ENCODE measurements at places on chromosomes 12 and 14.

GRCh38 chr12:70657616-70658286 is 20.5 kb upstream of the PTPRB start:
- no peaks in the 10 kb centered on the region for H3K4me1 ChIP-seq
- no peak overlapping the region for H3K27ac ChIP-seq
- DNase-seq: no peak
- H3K36me3 ChIP-seq: no peaks in the 10 kb centered on the region

DNA sequence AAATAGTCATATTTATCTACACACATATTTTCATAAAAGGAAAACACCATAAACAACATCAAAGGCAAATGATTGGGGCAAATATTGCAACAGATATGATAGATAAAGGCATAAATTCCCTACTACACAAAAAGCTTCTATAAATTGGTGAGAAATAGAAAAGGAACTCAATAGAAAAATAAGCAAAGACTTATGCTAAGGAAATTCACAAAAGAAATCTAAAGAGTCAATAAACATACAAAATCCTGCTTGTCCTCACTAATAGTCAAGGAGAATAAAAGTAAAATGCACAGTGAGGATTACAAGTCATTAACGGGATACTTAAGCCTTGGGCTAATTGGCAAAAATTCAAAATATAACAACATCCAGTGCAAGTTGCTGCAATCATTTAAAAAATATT is 30.3 kb downstream of the CCDC59 start:
- H3K27me3 ChIP-seq: no peaks in the 10 kb centered on the region
- DNase-seq: no peak
- H3K4me3 ChIP-seq: no peak overlapping the region
- H3K36me3 ChIP-seq: no peaks in the 10 kb centered on the region
- H3K27ac ChIP-seq: no peak overlapping the region

DNA sequence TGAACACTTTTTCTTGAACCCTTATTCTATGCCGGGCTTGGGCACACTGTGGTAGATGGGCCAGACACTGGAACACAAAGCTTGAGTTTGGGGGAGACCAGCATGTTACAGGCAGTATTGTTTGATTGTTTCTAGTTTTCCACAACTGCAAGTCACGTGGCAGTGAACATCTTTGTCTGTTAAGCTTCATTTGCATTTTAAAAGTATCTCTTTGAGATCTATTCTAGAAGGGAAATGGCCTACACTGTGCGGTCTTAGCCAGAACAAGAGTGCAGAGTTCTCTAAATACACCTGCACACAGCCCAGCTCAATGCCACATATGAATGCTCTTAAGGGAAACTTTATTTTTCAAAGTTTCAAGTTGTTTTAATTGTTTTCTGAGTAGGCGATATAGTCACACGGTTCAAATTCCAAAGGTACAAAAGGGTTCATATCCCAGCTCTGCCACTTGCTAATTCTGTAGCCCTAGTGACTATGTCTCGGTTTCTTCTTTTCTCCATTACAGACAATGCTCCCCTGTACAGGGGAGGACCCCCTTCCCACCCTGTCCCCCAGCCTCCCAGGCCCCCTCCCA is 24.9 kb downstream of the RIN3 start:
- no peaks in the 10 kb centered on the region for H3K36me3 ChIP-seq
- H3K4me3 ChIP-seq: no peak overlapping the region
- H3K27ac ChIP-seq: no peak overlapping the region

DNA sequence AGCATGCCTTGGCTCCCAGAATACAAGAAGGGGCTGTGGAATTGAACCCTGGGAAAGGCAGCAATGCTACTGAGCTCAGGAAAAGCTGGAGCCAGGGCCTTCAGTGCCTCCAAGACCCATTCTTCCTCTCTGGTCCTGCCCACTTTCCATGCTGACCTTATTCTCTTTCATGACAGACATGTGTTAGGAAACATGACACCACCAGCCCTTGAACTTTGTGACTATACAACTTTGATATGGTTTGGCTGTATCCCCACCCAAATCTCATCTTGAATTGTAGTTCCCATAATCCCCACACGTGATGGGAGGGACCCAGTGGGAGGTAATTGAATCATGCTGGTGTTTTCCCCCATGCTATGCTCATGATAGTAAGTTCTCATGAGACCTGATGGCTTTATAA is 408.2 kb downstream of the DPF3 start:
- H3K4me1 ChIP-seq: no peaks in the 10 kb centered on the region
- DNase-seq: no peak

DNA sequence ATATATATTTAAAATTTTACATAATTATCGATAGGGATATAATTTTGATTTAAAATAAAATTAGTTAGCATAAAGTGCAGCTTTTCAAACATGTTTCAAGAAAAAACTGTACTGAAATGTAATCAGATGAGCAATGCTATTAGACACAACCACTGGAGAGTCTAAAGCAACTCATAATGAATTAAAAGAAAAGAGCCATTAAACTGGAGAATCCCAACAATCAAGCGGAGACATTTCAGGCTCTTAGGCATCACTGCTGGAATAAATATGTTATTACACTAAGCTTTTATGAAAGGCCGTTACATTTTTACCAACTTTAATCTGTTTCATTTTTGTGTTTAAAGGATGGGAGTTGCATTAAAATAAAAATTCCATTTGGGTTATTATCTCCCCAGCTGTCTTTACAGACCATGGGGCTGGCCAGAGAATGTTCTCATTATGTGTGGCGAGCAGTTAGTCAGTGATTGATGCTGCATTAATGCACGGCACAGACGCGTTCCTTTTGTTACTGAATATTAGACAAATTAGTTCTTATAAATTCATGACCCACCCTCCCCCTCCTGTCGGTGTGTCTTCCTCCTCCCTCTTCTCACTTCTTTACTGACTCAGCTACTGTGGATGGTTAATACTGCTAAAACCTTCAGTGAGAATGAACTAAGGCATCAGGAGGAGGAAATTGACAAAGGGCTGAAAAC is 156.8 kb downstream of the PDZRN4 start:
- H3K27ac ChIP-seq: no peak overlapping the region
- no peaks in the 10 kb centered on the region for H3K36me3 ChIP-seq
- no peaks in the 10 kb centered on the region for H3K27me3 ChIP-seq
- H3K4me3 ChIP-seq: no peak overlapping the region
- DNase-seq: no peak

DNA sequence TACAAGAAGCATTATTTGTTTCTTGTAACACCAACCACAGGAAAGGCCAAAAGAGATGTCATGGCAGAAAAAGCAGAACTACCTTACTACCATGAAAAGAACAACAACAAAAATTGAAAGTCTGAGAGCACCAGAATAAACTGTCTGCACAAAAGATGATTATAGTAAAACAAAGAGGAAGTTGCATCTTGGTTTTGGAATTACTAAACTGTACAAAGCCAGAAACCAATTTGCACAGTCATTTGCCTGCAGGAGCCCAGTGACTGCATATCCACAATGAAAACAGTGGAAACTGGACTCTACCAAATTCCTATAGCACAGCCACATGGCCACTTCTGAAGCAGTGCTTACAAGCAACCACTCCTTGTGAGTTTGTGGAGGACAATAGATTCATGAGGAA is 276.2 kb downstream of the SSPN start:
- H3K4me3 ChIP-seq: no peak overlapping the region
- H3K36me3 ChIP-seq: no peaks in the 10 kb centered on the region
- no peak overlapping the region for H3K27ac ChIP-seq
- no peaks in the 10 kb centered on the region for H3K4me1 ChIP-seq

GRCh38 chr12:29517264-29517663 is 19.8 kb upstream of the OVCH1 start:
- no peak for DNase-seq
- H3K4me3 ChIP-seq: no peak overlapping the region
- H3K4me1 ChIP-seq: no peaks in the 10 kb centered on the region
- H3K27ac ChIP-seq: no peak overlapping the region
- H3K27me3 ChIP-seq: no peaks in the 10 kb centered on the region
- H3K36me3 ChIP-seq: peaks cover 8% of the 10 kb centered on the region

- H3K27ac ChIP-seq: no peak overlapping the region
- no peak for DNase-seq
- H3K4me1 ChIP-seq: peaks cover 6% of the 10 kb centered on the region
- no peak overlapping the region for H3K4me3 ChIP-seq
- H3K27me3 ChIP-seq: no peaks in the 10 kb centered on the region
- no peaks in the 10 kb centered on the region for H3K36me3 ChIP-seq
Measured at GRCh38 chr12:64757771-64758170, 1.4 kb downstream of the GNS start.

- no peaks in the 10 kb centered on the region for H3K36me3 ChIP-seq
- peaks cover 7% of the 10 kb centered on the region for H3K4me1 ChIP-seq
- no peaks in the 10 kb centered on the region for H3K27me3 ChIP-seq
- peak; percentile 44 for DNase-seq
- no peak overlapping the region for H3K4me3 ChIP-seq
Measured at GRCh38 chr12:193261-193660, 20.7 kb downstream of the SLC6A12 start.

Data from heart left ventricle (tissue), 16 donors.